ENCODE measurements at places on chromosomes 4 and X. TPM values are rescaled to one million over a fixed set of nuclear protein-coding genes. Genes with fewer than 3 reads are reported as not detected.

GRCh38 chr4:184282895-184283654, 65.4 kb upstream of the ENPP6 start:
- DNase-seq, result no peak

GRCh38 chrX:113522814-113523213, 682.2 kb upstream of the AMOT start:
- DNase-seq, result peak; percentile 38

GRCh38 chr4:21795091-21795490, 153.5 kb downstream of the KCNIP4 start:
- no peak for DNase-seq

NKAP gene
- 7.8 TPM for total RNA-seq

GRCh38 chr4:150402871-150403272, 179.1 kb upstream of the MAB21L2 start:
- peak; percentile 39 for DNase-seq

APLN gene
- 466 TPM for total RNA-seq

DNA sequence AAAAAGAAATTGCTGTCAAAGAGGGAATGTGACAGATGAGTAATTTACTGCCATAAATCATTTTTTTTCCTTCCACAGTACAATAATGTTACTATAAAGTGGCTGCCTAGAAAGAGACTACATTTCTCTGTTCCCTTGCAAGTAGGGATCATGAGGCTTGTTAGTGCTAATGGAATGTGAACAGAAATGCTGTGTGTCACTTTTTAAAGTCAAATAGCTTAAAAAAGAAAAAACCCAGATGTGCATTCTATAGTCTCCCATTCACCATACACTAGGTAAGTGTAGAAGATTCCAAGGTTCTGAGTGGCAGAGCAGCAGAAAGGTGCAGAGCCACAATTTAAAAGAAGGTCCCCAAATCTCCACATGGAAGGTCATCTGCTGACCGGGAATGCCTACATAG, 328.4 kb downstream of the CAMK2D start:
- DNase-seq, result no peak

TLR2 gene
- 1.4 TPM for total RNA-seq

DNA sequence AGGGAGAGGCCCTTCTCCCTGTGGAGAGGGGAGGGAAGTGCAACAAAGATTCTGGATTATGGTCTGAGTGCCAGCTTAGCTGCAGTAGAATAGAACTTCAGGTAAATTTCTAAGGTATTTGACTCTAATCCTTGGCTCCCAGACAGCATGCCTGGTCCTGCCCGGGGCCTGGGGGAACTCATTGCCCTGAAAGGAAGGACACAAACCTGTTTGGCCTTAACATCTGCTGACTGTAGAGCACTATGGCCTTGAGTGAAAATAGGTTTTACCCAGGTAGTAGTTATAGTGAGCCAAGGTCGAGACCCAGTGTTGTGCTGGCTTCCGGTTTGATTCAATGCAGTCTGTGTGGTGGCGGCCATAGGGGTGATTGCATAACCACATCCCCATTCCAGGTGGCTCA, 64.4 kb downstream of the RPS6KA6 start:
- DNase-seq, result no peak

DNA sequence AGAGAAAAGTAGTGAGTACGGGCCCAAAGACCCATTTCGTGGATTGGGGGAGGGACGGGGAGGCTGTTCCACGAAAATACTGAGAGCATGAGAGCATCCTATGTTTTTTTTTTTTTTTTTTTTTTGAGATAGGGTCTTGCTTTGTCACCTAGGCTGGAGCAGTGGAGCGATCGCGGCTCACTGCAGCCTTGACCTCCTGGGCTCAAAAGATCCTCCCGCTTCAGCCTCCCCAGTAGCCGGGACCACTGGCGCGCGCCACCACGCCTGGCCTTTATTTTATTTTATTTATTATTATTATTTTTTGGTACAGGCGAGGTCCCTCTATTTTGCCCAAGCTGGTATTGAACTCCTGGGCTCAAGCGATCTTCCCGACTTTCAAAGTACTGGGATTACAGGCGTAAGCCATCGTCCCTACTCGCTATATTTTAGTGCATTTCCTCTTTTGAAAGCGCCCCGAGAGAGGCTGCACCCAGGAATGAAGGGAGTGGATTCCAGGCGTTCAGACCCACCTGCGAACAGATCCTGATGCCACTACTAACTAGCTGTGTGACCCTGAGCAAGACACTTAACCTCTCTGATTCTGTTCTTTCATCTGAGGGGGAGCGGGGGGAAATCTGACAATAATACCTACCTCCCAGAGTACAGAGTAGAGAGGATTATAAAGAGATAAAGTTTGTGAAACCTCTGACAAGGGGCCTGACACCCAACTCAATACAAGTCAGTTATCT, 5.4 kb upstream of the MSX1 start:
- no peak for DNase-seq

Data from endothelial cell of umbilical vein (primary cell).